HepG2 (cell line): ENCODE measurements at places on chromosomes 4 and X. TPM values are rescaled to one million over a fixed set of nuclear protein-coding genes. Genes with fewer than 3 reads are reported as not detected.

Gene USP26
- total RNA-seq, result not detected in 2 replicates

Gene CLDN34
- total RNA-seq, result 0.21 TPM in 1 of 2 replicates, not detected in the other

Gene ZNF185
- 1.6 and 1.9 TPM in 2 replicates for total RNA-seq

Gene COL4A6
- 3.6 and 8.2 TPM in 2 replicates for total RNA-seq

Gene PCDH10
- not detected in 2 replicates for total RNA-seq
